ENCODE measurements at places on chromosomes 3 and 15.
A peak's percentile ranks its signal among the peaks of the same experiment; 100 is the strongest.

GRCh38 chr3:159791336-159791735 lies 197.3 kb upstream of the IL12A start:
- DNase-seq: no peak

DNA sequence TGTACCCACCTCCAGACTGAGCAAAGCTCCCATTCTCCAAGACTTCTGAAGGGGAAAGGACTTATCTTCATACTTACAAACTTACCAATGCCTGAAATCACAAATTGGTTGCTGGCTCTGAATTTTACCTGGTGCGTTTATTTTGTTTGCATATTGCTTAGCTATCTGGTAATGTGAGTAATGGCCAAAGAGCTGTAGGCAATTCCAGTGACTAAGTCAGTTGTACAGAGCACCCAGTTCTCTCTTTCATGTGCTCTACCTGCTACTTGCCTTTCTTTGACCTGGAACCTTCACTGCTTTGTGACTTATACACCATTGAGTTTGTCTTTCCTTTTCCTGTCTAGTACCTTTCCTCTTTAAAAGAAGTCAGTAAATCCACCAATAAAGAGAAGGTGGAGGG lies 755.9 kb upstream of the LMCD1 start:
- no peak for DNase-seq

- no peak for DNase-seq
These were observed 51.8 kb upstream of the CDAN1 start for GRCh38 chr15:42788725-42789124.

DNA sequence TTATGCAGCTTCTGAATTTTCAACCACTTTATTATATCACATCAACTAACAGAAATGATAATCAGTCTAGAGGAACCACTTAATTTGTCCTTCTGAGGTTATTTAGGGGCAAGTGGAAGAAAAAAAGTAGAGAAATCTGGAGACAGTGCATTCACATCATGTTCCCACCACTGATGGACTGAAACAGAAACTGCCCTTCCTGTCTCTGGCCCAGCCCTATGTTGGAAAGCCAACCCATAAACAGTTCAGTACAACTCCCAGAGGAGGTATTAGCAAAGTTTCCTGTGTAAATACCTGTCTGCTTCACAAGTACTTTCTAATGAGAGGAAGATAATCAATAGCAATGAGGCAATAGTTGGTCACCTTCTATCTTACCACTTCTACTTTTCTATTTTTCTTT lies 205.8 kb downstream of the SSR3 start:
- no peak for DNase-seq

DNA sequence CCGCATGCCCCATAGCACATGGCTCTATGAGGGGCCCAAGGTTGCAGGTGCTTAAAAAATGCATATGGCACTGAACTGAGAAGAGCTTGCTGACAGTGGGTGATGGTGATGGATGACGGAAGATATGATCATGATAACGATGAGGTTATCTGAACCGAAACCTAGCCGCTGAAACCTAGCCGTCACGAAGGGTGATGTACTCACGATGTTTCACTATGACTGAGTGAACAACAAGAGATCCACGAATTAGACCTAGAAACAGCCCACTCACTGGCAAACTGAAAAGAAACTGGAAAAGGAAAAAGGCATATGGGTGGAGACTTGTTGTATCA lies 57.6 kb upstream of the BCL6 start:
- peak; percentile 64 for DNase-seq

Measured in stimulated activated CD4-positive, alpha-beta T cell treated with anti-CD3 and anti-CD28 coated beads, Interleukin-12 subunit alpha, Interleukin-12 subunit beta, amount 100 ng/mL, for 24 hours (primary cell).